NCI-H524 (cell line): ENCODE measurements at places on chromosomes 6 and 20.

DNA sequence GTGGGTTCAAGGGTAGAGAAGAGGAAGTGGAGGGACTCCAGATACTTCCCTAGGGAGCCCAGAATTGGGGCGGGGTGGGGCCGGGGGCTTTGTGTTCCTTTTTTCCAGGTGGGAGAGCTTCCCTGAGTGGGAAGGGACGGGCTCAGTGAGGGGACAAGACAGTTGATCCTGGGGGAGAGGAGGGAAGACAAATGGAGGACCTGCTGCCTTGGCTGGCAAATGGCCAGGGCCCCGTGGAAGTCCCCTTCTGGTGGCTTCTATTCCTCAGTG lies 2.6 kb downstream of the CTSZ start:
- DNase-seq: no peak

- no peak for DNase-seq
These were observed 239.5 kb downstream of the SLC35F1 start for GRCh38 chr6:118146584-118146983.

DNA sequence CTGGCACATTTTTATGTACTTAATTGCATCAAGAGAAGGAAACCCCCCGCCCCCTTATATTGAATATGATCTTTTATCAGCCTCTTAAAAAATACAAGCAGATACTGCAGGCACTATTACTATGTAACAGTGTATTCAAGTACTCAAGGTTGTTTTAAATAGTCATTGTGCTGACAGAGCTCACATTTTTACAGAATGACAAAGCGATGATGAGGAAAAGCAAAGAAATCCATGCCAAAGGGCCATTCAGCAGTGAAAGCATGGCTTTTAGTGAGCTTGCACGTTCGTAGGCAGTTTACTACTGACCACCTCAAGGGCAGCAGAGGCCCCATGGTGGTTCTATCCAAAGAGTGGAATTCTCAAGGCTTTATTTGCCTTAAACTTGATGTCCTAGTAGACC lies 146.8 kb downstream of the RPS12 start:
- no peak for DNase-seq

DNA sequence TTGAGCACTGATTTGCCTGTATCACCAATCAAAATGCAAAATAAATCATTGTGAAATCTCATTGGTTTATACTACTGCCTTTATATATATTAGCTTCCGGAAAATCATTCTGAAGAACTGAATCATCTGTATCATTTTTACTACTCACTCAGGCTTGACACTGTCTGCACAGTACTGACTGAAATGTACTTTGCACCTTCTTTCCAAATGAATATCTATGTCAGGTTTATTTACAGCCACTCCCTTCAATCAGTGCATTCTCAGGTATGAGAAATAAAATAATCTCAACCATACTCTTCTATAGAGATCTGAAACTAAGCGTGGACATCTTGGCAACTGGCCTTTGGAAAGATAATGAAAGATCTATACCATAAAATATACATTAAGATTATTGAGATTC lies 2.7 kb downstream of the KHDRBS2 start:
- DNase-seq: no peak

GRCh38 chr6:69570106-69570505 lies 226.7 kb downstream of the LMBRD1 start:
- DNase-seq: no peak

DNA sequence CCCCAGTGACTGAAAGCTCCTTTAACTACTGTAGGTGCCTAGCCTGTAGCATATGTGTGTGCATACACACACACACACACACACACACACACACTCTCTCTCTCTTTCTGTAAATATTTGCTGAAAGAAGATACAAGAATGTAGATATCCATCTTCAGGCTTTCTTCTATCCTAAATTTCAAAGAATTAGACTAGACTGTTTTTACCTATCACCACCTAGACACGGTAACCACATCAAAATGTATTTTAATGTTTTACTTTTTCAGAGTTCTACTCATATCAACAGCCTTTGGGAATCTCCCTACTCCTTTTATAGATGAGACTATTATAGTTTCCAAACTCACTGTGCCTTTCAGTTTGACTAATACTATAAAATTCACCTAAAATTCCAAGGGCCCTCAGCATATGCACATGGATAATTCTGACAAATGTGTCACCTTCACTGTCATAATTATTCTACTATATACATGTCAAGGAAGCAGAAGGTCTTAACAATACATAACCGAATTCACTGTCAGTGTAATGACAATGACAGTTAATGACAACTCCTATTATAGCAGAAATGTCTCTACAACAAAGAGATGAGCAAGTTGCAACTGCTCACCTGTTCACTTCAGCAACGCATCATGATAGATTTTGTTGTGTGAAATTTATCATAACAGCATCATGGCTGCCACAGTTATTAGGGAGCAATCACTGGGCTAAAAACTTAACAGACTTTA lies 236.5 kb downstream of the GMPR start:
- DNase-seq: no peak

DNA sequence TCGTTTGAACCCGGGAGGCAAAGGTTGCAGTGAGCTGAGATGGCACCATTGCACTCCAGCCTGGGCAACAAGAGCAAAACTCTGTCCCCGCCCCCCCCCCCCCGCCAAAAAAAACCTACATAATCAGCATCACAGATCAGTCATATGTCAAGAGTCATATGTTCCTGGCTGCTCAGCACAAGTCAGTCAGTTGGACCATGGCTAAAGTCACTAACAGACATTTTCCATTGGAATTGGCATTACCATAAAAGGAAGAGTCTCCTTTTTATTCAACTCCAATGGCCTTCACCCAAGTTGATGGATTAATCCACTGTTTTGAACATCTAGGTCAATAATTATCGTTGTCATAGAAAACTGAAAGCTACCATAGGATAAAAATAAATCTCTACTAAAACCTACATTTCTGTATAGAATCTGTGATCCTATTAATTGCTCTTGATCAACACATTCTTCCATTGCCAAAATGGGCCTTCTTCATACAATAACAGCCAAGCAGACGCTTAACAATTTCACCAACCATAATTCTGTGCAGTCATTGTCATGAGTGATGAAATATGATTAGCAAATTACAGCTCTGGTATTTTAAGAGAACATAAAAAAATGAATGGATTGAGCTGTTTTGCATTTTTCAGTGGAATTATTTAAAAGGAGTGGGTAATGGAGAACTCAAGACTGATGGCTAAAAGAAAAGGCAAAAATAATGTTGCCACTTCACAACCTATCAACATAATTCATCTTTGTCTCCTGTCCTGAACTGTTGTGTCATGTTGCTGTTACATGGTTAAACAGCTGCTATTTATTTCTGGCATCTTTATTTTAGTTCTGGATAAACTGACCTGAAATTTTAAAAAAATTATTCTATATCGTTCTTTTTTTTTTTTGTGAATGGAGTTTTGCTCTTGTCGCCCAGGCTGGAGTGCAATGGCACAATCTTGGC lies 555.5 kb upstream of the JARID2 start:
- no peak for DNase-seq

- DNase-seq: peak; percentile 39
These were observed 8.8 kb upstream of the CDH22 start for GRCh38 chr20:46316984-46317684.

DNA sequence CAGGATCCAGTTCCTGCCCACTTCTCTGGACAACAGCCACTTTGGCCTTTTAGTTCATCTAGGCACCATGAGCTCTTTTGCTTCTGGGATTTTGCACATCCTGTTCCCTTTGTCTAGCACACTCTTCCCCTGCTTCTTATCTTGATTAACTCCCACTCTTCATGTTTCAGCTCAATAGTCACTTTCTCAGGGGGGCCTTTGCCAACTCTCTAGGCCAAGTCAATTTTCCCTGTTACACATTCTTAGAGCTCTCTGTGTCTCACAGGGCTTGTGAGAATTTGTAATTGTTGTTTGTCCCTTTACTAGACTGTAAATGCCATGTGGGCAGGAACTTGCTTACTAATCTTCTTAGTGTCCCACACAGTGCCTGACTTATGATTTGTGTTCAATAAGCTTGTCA lies 58.1 kb upstream of the EPB41L1 start:
- no peak for DNase-seq

GRCh38 chr6:95203153-95203754 lies 374.1 kb upstream of the MANEA start:
- DNase-seq: peak; percentile 48

DNA sequence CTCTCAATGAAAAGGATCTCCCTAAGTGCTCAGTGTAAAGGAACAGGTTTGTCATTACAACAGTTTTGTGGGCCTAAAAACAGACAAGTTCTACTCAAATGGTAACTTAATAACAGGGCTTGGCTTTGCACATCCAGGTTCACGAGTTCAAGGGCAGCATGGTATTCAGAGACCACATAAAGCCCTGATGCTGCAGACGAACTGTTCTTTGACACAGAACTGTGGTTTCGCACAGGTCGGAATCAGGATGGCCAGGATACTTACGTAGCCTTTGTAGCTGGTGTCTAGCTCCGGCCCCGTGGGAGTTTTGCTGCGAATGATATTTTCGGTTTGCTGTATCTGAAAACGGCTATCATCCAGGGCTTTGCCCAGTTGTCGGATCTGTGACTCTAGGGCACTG lies 335.9 kb downstream of the ESR1 start:
- no peak for DNase-seq

- no peak for DNase-seq
These were observed 24.8 kb downstream of the SUN5 start for GRCh38 chr20:32979201-32979998.

GRCh38 chr20:59682603-59683002 lies 78.3 kb downstream of the PHACTR3 start:
- no peak for DNase-seq

GRCh38 chr20:34175079-34175478 lies 63.0 kb upstream of the EIF2S2 start:
- DNase-seq: peak; percentile 99

GRCh38 chr6:145689529-145689928 lies 45.8 kb downstream of the EPM2A start:
- DNase-seq: no peak

GRCh38 chr6:3341467-3341866 lies 82.7 kb downstream of the PSMG4 start:
- DNase-seq: no peak

GRCh38 chr6:143247586-143247985 lies 186.9 kb downstream of the AIG1 start:
- DNase-seq: no peak

DNA sequence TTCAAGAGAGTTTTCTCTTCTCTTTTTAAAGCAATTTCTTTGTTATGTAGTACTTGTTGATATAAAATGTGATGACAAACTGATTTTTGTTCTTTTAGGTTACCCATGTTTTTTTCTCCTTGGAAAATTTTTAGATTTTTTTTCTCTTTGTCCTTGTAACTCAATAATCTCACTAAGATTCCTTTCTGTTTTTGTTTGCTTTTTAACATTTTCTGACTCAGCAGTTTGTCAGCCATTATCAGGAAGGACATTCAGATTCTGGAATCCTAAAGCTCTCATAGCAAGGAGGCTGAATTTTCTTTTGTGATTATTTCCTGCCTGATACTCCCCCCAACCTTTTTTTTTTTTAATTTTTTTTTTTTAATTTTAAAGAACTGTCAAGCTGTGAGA lies 75.2 kb upstream of the CITED2 start:
- no peak for DNase-seq

DNA sequence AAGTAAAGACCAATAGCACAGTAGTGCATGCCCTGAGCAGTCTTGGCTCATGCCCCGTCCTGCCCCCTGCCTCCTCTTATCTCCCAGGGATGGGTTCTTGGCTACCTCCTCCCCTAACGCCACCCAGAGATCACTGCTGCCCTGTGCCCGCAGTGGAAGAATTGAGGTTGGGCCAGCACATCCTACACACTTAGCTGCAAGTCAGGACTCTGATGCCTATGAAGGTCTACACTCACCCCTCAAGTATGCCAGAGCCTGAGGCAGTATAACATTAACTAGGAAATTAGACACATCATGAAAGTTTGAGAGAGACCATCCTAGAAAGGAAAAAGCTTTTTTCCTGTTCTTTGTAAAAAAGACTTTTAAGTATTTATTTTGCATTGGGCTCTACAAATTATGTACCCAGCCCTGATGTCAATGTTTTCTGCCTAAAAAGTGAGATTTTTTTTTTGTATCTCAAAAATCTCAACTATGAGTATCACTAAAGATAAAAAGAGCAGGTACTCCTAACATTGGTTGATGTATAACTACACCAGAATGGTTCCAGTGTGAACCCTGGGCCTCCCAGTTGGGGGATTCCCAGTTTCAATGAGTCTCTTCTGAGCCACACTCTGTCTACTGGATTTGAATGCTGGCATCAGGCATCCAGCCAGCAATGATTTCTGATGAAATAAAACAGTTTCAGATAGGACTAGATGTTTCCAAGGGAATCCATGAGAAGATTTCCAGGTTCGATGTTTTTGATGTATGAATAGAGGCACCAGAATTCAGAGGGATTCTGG lies 115.4 kb downstream of the ISM1 start:
- DNase-seq: no peak

- DNase-seq: peak; percentile 8
These were observed 95.5 kb upstream of the SCGN start for GRCh38 chr6:25556516-25556915.

DNA sequence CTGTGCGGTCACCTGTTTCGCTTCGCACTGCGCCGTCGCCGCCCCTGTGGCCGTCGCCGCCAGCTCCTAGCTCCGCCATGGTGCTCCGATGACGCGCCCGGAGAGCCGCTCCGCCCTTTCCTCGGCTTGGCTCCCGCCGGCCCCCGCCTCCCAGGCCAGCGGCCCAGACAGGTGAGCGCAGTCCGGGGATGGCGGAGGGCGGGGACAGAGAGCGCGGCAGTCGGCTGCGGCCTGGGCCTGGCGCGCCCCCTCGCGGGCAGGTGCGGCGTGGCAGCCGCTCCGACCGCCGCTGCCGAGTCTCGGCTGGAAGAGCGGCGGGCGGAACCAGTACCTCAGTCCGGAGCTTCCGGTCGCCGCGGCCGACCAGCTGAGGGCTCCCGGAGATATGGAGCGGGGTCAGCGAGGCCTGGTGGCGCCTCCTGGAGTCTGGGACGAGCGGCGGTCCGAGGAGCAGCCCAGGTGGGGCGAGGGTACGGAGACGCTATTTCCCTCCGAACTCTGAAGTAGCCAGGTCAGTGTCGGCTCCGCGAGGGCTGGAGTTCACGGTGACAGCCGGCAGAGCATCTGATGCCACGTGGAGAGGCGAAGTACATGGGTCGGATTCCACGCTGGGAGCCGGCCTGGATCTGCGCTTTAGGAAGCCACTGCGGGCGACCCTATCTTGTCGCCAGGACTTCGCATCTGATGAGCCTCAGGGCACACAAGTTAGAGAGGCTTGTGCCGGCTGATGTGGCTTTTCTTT lies at the start of gene MAP7:
TSS of gene MAP7 (minus strand) at position 93 of the 742 bp plus-strand sequence. CDS start at position 79, 14 bp downstream.
- DNase-seq: peak; percentile 43

DNA sequence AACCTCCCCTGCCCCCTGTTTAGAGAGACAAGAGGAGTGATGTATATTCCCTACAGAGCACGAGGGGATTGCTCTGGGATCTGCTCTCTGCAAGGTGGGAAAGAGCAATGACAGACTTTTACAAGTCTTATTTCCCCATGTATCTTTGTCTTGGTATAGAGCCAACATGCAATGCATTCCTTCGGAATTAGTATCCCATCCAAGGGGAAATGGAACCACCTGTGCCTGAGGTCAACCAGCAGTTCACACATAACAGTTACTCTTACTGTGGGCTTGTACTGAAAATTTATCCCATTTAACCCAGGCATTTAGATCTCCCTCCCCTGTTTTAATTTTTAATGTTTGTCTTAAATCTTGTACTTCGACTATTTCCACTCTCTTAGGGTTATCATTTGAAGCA lies 250.4 kb downstream of the C6orf118 start:
- DNase-seq: no peak
